ENCODE measurements at places on chromosomes 12 and 14.
A peak's percentile ranks its signal among the peaks of the same experiment; 100 is the strongest.

GRCh38 chr12:124539084-124540041, 28.0 kb downstream of the NCOR2 start:
- no peak for DNase-seq

DNA sequence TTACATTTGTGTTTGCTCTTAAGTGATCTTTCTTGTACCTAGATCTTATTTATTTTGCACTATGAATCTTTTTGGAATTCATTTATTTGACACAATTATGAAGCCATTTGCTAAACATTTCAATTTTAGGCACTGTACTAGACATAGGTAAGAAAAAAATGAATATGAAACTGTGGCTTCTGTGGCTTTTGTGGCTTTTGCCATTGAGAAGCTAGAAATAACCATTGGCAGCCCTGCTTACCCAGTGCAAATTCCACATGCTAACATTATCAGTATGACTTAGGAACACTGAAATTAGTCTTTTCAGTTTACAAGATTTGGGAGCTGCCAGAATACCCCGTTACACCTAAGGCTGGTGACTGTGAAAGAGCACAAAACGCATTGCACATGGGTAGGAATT, 60.1 kb downstream of the FSCB start:
- no peak for DNase-seq

DNA sequence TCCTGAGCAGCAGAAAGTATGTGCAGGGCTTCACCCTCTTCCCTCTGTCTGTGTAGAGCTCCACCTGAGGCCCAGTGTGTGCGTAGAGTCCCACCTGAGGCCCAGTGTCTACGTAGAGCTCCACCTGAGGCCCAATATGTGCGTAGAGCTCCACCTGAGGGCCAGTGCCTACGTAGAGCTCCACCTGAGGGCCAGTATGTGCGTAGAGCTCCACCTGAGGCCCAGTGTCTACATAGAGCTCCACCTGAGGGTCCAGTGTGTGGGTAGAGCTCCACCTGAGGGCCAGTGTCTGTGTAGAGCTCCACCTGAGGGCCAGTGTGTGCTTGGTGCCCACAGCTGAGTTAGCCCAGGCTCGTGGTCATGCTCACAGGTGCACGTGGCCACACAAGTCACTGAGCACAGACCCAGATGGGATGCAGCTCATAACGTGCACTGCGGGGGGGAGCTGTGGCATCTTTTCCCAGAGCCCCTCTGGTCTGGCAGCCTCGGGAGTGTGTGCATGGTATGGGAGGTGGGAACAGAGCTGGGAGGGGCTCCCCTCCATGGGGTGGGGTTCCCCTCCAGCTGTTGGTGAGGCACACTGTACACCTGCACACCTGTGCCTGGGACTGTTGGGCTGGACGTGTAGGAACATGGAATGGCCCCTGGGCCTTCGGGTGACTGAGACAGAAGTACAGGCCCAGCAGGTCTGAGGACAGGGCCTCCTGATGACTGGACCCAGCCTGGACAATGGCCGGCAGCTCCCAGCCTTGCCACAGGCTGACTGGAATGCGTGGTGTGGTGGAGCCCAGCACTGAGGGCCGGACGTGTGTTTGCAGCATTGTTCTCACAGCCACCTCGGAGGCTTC, 20.1 kb downstream of the PACS2 start:
- DNase-seq = no peak

GRCh38 chr12:132309596-132310086, 19.7 kb downstream of the GALNT9 start:
- no peak for DNase-seq

GRCh38 chr14:91438845-91439244, 21.2 kb upstream of the CCDC88C start:
- no peak for DNase-seq

DNA sequence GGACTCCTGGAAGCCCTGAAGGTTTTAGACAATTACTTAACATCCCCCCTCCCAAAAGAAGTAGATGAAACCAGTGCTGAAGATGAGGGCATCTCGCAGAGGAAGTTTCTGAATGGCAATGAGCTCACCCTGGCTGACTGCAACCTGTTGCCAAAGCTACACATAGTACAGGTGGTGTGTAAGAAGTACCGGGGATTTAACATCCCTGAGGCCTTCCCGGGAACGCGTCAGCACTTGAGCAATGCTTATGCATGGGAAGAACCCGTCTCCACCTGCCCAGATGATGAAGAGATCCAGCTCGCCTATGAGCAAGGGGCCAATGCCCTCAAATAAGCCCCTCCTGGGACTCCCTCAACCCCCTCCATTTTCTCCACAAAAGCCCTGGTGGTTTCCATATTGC, 10.6 kb upstream of the SPPL3 start:
- DNase-seq = no peak

DNA sequence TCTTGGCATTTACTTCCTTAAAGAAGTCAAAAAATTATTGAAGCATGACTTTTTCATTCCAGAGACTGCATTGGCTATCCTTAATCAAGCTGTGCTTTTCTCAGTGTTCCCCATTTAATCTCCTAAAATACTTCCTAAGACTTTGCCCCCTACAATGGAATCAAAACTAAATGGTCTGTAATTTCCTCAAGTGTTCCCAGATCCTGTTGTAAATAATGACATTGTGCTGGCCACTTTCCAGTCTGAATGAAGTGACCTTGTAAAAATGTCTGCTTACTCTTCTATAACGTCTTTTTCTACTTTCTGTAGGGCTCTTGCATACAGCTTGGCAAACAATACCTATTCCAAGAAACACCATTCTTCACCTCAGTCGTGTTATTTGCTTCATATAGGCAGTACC, 45.3 kb upstream of the MBIP start:
- peak; percentile 37 for DNase-seq

DNA sequence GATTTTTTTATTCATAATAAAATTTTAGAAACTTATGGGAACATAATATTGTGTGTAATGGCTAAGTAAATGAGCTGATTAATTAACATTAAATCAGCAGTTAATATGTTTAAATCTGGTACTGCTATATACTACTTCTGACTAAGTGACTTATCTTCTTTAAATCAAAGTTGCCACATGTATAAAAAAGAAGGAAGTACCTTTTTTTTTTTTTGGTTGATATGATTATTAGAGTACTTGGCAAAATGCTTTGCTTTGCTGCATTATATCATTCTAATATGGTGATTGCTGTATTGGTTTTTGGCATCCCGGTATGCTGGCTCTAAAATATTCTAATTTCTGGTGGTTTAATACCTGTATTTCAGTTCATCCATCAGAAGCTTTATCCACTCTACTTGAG, 319.1 kb upstream of the RGS6 start:
- DNase-seq = no peak

DNA sequence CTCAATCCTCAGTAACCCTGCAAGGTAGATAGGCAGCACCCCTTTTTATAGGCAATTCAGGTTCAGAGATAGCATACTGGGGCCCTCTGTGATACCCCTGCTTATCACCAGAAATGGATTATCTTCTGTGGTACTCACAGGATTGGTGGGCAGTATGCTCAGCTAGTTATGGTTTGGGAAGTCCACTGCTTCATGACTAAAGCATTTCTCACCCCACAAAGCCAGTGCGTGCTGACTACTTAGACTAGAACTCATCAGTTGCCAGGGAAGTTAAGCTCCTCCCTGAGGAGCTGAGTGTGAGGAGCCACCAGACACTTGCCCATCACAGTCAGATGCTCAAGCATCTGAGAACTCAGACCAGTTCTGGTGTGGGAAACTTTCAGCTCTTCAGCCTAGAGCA, 76.3 kb downstream of the SCAF11 start:
- DNase-seq = no peak

DNA sequence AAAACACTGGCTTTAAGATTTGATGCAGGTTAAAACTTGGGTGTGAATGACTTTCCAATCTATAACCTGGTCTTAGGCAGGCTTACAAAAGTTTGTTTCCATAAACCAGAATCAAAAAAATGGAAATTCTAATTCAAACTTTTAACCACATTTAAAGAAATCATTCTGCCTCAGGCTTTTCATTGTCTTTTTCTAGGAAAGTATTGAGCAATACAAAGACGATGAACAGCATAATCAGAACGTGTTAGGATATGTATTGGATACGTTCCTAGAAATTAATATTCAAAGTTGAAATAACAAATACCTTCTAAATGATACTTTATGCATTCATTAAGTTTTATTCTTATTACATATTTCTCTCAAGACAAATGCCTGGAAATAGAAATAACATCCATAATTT, 172.9 kb downstream of the CEP128 start:
- DNase-seq = no peak

DNA sequence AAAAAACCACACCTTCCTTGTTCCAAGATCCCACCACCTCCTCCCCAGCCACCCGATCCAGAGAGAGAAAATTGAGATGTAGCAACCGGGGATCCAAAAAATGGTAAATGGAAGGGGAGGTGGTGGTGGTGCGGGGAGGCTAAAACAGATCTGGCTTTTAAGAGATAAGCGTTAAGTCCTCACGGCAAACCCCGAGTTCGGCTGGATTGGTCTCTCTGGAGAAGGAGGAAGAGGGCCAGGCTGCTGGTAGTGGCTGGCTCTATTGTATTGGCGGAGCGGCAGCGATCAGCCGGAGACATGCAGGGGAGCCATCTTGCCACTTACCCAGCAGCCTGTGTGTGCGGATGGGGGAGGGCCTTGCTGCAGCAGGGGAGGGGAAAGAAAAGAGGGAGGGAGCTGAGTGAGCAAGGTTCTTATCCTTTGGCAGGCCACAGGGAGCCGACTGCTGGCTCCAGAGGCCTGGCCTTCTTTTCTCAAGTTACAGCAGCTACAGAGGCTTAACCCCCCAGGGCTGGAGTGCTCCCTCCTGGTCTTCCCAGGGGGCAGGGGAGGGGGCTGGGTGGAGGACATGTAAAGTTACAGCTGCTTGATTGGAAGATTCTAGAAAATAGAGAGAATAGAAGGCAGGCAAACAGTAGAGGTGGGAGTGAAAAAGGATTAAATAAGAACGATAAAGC, 14.1 kb upstream of the CDH24 start:
- peak; percentile 88 for DNase-seq

GRCh38 chr12:31004666-31005065, 69.0 kb upstream of the DDX11 start:
- no peak for DNase-seq

DNA sequence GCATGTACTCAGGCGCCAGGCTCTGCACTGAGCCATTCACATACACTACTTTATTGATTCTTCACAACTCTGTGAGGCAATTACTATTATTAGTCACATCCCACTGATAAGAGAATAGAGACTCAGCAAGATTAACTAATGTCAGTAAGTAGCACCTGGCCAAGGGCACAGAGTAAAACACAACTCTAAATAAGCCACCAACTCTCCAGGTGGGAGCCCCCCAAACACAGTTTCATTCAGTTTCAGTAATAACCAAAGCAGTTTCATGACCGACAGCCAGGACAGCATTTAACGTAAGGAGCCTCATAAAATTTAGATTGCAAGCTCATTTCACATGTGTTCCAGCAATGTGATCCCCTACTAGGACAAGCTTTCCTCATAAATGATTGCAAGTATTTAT, 323.1 kb upstream of the CCDC196 start:
- DNase-seq = no peak

GRCh38 chr12:116695464-116695725, 42.5 kb downstream of the SPRING1 start:
- no peak for DNase-seq

- no peak for DNase-seq
These were observed 122.8 kb downstream of the PRMT8 start for GRCh38 chr12:3613641-3614395.

DNA sequence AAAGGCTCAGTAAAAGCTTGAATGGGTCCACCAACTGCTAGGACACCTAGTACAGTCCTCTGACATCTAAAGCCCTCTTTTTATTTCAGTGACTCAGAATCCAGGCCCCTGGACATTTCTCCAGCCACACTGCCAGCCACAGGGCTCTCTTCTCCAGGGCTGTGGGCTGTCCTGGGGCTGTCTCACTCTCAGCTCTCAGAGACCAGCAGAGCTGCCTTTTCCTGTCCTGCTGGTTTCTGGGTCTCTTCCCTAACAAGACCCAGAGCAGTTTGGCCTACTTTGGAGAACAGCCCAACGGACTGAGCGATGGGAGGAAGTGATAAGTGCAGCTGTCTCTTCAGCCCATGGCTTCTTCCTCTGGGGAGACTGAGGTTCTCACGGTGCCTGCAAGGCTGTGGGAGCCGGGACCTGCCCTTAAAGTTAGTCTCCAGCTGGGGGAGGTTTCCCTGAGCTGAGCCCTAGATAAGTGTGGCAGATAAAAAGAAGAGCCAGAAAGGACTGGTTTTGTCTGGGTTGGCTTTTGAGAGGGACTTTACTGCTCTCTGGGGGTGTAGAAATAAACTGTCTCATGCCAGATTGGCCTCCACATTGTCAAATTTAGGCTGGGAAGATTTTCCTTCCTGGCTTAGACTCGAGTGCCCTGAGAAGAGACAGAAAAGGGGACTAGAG, 979.8 kb downstream of the VRK1 start:
- no peak for DNase-seq

GRCh38 chr14:31269634-31270195, 62.1 kb upstream of the HECTD1 start:
- DNase-seq = no peak

DNA sequence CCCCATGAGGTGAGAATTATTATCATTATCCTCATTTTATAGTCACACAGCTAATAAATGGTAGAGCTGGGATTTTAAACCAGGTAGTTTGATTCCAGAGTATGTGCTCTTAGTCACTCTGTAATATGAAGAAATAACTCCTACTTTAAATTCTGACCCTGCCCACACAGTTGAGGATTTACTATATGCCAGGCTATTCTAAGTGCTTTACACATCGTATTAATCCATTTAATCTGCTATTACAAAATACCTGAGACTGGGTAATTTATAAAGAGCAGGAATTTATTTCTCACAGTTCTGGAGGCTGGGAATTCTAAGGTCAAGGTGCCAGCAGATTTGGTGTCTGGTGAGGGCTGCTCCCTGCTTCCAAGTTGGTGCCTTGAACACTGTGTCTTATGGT, 19.6 kb upstream of the WIF1 start:
- no peak for DNase-seq

- peak; percentile 24 for DNase-seq
These were observed 530 bp downstream of the ARL1 start for GRCh38 chr12:101407049-101407435.

DNA sequence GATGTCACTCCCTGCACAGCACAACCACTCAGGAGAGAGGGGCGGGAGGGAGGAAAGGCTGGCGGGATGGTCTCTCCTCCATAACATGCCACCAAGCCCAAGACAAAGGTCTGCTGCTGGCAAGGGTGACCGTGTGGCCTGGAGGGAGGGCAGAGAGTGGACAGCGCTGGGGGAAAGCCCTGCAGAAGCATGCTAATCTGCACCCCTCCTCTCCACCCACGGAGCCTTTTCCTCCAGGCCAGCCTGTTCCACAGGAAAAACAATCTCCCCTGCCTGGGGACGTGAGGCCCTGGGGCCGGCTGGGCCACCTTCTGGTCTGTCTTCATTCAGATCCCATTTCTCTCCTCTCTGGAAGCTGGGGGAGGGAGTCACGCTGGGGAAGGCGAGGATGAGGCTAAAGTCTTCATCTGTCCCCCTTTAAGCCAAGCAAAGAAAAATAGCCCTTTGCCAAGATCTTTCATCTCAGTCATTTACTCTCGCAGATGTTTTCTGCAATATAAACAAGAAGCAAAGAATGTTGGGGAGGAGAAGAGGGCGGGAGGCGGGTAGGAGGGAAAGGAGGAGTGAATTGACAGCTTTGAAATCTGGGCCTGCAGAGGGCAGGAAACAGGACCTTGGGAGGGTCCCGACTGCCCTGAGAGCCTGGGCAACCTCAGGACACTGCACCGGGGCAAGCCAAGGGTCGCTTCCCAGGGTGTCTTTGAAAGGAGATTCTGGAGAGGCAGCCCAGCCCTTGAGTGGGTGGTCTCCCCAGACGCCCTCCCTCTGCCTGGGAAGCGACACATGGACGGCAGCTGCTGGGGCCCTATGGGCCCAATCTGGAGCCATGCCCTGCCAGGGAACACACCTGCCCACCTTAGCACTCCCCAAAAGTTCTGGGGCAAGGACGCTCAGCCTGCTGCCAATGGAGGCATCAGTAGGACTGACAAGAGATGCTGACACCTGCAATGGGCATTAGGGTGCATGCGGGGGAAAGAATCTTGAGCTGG, 133.6 kb downstream of the ZFP36L1 start:
- no peak for DNase-seq
